ENCODE measurements at places on chromosomes 13 and 19.

GRCh38 chr13:59266478-59267063, 897.2 kb downstream of the DIAPH3 start:
- DNase-seq: no peak

- DNase-seq: no peak
Measured at GRCh38 chr13:74206061-74206561, 71.9 kb upstream of the KLF12 start.

- no peak for DNase-seq
Measured at GRCh38 chr13:50070186-50070585, 54.9 kb downstream of the KCNRG start.

GRCh38 chr13:35768073-35768472, 291.6 kb upstream of the MAB21L1 start:
- no peak for DNase-seq

- DNase-seq: no peak
Measured at GRCh38 chr13:76630629-76631230, 255.5 kb downstream of the KCTD12 start.

- no peak for DNase-seq
Measured at GRCh38 chr13:94236872-94237271, 242.6 kb downstream of the DCT start.

DNA sequence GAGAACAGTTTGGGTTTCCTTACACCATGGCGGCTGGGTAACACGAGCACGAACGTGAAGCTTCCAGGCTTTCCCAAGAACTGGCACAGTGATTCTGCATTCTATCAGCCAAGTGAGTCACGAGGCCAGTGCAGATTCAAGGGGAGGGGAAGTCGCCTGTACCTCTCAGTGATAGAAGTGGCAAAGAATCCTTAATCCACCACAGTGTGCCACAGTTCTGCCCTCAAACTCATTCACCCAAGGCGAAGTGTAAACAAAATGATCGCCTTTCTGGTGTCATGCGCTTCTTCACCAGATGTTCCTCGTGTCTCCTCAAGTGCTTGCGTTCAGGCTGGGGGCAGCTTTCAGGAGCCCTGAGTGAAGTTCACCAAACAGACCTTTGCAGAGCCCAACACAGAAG, 24.9 kb upstream of the AMER2 start:
- DNase-seq: no peak

- DNase-seq: no peak
Measured at GRCh38 chr13:20270163-20270865, 38.2 kb upstream of the GJB6 start.

DNA sequence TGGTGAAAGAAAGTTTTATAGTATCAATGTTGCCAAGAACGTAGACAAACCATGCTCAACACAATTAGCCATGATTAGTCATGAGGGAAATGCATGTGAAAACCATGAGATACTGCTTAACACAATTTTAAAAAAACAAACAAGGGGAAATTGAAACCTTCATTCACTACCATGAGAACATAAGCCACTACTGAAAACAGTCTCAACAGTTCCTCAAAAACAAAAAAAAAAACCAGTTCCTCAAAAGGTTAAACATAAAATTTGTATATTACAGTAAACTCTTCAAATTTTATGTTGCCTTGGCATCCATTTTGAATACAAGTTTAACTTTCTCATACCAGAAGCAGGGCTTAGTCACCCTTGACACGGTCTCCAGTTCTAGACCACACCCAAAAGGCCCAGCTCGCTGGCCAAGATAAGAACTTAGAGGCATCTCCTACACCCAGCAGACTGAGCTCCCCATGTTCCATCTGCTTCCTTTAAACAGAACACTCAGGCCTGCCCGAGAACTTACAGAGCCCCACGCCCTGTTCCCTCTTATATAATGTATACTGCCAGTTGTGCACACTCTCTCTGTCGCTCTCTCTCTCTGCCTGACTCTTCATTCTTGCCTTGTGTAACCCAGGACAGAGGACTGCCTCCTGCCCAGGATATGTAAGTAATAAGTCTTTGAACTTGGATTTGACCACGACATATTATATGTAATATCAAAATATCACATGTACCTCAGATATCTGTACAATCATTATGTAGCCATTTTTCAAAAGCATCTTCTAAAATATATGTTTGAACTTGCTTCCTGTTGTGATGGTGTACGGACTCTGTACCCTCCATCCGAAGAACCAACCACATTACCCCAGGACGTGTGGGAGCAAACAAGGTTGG, 67.4 kb downstream of the STK24 start:
- DNase-seq: no peak

DNA sequence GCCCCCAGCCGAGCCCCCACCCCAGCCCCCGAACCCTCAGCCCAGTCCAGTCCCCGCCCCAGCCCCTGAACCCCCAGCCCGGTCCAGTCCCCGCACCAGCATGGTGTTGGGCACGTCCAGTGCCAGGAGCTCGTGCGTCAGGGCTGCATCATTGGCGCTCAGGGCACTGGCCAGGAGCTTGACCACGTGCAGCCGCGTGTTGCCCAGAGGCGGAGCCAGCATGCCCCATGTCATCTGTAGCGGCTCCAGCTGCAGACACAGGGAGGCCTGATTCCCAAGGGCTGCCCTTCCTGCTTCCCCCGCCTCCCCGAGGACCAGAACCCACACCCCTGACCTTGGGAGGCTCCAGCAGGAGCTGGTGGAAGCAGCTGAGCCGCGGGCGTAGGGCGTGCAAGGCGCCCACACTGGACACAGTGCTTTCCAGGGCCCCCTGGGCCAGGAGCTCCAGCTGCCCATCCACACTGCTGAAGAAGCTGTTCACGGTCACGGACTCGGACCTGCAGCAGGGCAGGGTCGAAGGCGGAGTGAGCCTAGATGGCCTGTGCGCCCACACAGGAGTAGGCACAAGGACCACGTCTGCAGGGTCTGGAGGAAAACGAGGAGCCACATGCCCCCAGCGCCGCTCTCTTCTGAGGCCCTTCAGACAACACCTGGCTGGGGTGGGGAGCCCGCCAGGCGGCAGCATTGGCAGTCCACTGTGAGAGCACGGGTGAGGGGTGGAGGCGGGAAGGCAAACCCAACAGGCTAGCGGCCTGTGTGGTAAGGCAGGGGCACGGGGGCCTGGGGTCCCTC, 12.8 kb upstream of the TMEM86B start:
- DNase-seq: no peak

DNA sequence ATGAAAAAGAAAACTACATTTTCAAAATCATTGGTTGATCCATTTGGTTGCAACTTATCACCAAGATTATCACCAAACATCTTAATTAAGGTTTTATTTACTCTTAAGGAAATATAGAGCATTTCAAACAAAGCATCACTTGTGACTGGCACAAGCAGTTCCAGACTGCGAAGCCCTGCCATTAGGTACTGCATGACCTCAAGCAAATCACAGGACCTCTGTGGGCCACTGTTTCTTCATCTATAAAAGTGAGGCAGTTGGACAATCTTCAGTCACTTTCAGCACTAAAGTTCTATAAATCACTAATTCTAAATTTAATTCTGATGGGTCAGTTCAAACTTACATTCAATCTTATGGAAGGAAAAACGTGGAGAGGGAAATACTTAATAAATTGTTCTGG, 2.0 kb downstream of the ELF1 start:
- DNase-seq: no peak

DNA sequence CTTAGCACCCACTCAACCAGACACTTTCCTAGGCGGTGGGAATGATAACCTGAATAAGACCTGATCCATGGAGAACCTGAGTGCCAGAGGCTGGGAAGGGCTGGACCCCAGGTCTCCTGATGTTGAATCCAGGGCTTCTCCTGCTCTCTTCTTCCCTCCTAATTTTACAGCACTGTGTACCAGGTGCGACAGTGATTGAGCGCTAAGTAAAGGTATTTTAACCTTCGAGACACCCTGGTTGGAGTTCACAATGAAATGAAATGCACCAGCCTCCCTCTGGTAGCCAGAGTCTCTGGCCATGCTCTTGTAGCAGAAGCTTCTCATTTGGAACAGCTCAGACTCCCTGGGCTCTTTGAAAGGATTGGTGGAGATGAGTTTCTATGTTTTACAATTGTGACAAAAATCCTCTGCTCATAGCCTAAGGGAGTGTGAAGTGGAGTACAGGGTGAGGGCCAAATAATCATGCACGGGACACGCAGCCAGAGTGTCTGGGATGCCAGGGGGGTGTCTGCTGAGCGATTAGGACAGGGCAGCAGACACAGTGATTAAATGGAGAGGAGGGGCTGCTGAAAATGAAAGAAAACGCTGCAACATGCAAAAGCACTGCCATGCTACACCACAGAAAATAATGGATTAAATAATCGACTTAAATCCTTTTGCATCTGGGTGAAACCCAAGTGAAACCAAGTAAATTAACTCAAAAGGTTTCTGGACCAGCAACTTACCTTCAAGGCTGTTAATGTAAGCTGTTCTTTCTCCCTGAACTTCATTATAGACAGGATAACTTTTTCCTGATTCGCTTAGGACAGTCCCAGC, 83.8 kb downstream of the FAM216B start:
- no peak for DNase-seq

GRCh38 chr13:27504868-27505194, 54.5 kb upstream of the MTIF3 start:
- no peak for DNase-seq

GRCh38 chr19:47756627-47756929, 11.2 kb downstream of the NOP53 start:
- no peak for DNase-seq

GRCh38 chr13:113001241-113002140, 32.5 kb downstream of the MCF2L start:
- DNase-seq: no peak

DNA sequence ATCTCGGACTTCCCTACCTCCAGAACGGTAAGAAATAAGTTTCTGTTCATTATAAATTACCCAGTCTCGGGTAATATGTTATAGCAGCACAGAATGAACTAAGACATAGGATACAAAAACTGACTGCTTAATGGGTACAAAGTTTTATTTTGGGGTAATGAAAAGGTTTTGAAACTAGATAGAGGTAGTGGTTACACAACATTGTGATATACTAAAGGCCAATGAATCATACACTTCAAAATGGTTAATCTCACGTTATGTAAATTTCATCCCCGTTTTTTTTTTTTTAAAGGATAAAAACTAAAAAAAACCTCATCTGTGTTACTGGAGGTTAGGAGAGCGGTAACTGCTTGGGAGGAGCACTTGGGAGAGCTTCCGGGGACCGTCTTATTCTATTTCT, 23.5 kb downstream of the AKT2 start:
- DNase-seq: no peak

DNA sequence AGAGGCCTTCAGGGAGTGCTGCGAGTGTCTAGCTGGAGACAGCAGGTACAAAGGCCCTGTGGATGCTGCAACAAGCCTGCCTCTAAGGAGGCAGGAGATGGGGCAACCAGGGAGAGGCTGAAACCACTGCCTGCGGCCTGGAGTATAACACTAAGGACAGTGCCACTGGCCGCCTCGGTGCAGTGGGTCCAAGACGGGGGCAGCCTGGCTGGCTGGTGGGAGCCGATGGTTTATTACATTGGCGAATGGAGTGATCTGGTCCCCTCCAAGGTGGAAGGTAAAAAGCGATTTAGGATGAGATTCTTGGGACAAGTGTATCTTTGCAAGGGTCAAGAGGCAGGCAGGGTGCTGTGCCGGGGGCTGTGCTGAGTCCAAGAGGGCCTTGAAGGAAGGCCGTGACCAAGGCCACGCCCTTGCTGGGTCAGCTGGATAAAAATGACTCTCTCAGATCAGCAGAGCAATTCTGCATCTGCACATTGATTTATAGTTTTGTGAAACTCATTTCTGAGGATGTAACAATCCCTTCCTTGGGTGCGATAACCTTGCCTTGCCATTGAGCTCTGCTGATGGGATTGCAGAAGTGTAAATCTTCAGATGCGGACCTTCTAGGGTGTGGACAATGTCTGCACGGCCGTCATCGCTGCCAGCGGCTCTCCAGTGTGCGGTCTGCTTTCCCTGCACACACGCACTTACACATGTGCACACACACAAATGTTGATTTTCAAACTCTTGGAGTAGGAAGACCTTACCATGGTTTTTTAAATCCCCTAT, 6.0 kb downstream of the TMEM255B start:
- no peak for DNase-seq

DNA sequence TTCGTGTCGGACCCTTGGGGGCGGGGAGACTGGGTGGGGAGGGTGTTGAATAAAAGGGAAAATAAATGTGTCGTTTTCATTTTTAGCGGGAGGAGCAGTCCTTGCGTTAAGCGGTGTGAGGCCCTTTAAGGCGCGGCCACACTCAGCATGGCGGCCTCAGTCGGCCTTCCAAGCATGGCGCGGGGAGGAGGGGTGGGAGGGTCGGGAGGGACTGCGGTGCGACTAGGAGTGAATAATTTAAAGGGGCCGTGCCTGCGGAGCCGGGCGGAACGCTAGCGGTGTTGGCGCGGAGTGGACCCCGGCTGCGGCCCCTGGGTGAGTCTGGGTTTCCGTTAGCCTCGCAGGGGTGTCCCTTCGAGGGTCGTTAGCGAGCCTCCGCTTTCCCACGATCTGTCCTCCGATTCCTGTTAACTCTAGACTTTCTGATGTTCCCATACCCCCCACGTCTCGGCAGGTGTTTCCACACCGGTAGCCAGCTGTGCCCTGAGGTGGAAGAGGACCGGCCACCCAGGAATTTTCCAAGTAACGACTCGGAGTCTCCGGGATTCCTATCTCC, 1.5 kb upstream of the PNPLA6 start:
- peak; percentile 66 for DNase-seq

GRCh38 chr19:41000310-41000737, 9.2 kb downstream of the CYP2B6 start:
- DNase-seq: no peak

DNA sequence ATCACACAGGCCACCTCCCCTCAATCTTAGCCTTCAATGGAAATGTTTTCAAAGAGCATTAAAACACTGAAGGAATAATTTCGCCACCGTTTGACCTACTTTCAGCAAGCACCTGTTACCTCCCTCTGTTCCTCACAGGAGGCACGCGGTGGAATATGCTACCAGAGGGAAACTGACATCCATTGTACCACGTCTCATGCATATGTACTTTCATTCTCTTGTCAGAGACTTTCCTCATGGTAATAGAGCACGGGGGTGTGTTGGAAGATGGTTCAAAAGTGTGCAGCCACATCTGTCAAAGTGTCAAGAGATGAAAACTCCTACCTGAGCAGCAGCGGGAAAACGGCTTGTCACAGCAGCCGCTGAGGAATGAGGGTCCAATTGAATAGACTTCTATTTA, 143.4 kb downstream of the NALCN start:
- no peak for DNase-seq

GRCh38 chr13:38848360-38848759, 142.3 kb downstream of the STOML3 start:
- no peak for DNase-seq

- DNase-seq: no peak
Measured at GRCh38 chr19:38952395-38953165, 21.8 kb downstream of the MRPS12 start.
